ENCODE measurements at places on chromosomes 5 and 9.

- no peak for DNase-seq
Observed at GRCh38 chr9:82424599-82425120, 436.1 kb downstream of the SPATA31D1 start.

- DNase-seq: no peak
Observed at GRCh38 chr9:78905387-78905786, 608.5 kb downstream of the PSAT1 start.

- DNase-seq: no peak
Observed at GRCh38 chr9:13351778-13352386, 72.4 kb upstream of the MPDZ start.

DNA sequence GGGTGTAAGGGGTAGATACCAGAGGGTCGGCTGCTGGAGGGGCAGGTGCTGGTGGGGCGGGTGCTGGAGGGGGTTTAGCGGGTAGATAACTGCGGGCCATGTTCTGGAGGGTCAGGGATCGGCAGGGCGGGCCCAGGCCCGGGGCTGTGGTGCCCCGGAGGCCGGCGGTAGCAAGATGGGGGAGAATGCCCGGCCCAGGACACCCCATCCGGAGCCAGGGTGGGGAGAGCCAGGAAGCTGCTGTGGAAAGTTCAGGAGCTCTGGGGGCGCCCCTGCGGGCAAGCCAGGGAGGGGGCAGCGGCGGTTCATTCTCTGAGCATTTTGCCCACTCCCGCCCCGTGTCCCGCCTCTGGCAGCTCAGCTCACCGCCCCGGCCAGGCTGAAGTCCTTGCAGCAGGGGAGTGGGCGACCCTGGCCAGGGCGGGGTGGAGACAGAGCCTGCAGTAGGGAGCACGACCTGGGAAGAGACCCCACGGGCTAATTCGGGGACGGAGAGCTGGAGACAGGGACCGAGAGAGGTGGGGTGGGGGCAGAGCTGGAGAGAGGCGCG lies 538 bp downstream of the PRRT1B start:
- DNase-seq: no peak

DNA sequence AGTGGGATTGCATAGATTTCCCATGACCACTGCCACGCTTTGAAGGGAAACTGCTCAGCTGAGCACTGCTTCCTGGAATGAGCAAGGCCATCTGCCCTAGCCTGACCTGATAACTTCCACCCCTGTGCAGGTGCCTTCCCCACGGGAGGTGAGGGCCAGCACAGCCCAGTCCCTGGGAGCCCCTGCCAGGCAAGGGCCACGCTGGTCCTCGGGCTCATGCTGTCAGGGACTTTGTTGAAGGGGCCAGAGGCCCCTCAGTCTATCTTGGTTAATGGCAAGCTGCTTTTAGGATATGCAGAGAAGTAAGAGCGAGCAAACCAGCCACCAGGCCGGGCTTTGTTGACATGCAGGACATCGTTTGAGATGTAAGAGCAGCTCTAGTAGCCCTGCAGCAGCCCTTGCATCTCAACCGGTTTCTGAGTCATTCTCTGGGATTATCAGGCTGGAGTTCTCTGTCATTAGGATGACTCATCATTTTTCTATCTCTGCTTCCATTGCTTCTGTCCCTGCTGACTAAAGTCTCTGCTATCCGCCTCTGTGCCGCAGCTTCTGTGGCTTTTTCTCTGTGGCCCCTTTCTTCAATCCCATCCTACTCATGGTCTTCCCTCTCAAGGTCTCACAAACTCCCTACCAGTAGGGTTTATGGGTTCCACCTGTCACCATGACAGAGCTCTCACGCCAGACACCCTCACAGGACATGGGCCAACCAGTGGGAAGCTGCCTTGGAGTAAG lies 30.6 kb upstream of the IQGAP2 start:
- no peak for DNase-seq

GRCh38 chr5:139668064-139668880 lies 20.1 kb downstream of the CXXC5 start:
- no peak for DNase-seq

GRCh38 chr5:29161399-29162291 lies 2031.8 kb upstream of the CDH6 start:
- DNase-seq: no peak

- DNase-seq: no peak
Observed at GRCh38 chr5:127210042-127210441, 80.6 kb upstream of the MEGF10 start.

DNA sequence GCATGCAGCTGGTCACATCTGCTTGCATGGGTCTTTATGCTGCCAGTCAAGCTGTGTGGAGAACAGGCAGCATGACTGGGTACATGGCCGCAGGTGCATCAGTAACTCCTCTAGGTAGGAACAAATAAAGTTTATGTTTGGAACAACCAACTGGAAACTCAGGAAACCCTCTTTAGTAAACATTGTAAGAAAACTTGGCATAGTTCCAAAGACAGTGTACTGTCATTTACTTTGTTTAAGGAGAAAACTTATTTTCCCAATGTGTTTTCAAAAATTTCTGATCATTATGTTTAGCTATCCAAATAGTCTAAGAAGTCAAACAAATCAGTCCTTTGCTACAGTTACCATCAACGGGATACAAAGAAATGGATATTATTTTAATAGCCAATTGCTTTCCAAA lies 386.0 kb downstream of the CHSY3 start:
- DNase-seq: no peak

DNA sequence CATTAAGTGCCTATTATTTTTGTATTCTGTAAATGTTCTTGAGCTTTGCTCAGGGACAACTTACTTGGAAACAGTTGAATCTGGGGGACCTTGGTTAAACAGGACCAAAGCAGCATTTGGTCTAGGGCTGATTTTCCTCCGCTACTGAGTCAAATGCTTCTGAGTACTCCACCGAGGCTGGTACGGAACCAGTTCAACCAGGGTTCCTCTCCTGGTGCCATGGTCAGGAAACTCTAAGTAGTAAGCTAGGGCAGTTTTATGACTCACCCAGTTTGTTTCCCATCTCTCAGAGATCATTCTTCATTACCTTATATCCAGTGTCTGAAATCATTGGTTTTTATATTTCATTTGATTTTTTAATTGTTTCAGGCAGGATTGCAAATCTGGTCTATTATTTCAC lies 111.9 kb upstream of the TNFAIP8 start:
- no peak for DNase-seq

DNA sequence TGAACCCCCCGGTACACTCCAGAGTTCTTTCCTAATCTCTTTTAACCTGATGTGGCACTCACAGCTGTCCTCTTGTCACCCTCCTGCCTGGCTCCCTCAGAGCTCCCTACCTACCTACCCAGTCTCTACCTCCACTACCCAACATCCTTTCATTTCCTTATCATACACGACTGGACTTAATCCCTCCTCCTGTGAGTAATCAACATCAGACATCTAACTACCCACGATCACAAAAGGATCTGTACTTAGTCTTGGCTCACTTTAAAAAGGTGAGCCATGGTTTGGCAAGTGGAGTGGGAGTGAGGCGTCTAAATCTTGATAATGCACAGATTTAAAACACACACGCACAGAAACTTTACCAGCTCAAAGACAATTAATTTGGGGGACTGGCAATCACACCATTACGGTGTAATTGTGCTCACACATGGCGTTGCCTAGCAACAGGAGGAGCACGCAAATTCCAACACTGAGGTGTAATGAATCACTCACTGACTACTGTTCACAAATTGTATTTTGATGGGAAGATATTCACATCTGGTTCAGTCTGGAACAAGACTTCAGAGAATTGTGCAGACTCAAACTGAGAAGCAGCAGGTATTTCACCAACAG lies 235.9 kb downstream of the EPB41L4A start:
- DNase-seq: no peak

DNA sequence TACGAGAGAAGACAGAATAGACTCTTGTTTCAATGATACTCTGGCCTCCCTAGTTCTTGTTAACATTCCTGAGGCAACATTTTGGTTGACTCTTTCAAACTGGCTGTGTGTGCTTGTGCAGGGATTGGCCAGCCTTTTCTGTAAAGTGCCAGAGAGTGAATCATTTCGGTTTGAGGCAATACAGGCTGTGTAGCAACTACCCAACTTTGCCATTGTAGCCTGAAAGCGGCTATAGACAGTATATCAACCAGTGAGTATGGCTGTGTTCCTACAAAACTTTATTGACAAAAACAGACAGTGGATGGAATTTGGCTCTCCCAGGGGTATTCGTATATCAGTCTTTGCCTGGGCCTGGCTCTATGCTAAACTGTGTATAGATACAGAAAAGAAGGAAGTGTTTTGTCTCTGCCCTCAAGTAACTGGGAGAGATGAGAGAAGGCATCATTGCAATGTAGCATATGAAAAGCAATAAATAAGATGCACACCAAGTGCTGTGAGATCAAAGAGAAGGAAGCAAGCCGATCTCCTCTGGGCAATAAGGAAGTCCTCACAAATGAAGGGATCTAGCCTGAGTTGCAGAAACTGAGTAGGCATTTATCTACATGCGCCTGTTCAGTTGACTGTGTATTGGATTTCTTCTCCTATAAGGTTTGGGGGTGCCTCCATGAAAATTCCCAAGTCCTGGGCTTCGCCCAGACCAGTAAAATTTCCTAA lies 568.0 kb upstream of the KLF4 start:
- DNase-seq: no peak

DNA sequence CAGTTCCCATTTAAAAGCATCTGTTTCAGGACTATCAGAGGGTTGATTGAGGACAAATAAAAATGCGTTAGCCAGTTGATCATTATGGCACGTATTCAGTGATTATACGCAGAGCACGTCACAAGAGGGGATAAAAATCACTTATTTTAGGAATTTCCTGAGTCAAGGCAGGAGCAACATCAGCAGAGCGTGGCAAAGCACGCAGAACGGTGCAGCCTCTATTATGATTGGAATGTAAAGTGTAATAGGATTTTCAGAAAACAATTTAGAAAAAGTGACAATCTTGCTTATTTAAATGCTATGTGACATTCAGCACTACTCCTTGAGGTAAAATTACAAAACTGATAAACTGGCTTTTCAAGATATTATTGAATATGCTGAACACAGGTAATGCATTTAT lies 413.6 kb upstream of the DAP start:
- no peak for DNase-seq

GRCh38 chr9:125747053-125747764 lies at the start of gene PBX3:
Gene PBX3 (plus strand): TSS chr9:125747373.
- no peak for DNase-seq

DNA sequence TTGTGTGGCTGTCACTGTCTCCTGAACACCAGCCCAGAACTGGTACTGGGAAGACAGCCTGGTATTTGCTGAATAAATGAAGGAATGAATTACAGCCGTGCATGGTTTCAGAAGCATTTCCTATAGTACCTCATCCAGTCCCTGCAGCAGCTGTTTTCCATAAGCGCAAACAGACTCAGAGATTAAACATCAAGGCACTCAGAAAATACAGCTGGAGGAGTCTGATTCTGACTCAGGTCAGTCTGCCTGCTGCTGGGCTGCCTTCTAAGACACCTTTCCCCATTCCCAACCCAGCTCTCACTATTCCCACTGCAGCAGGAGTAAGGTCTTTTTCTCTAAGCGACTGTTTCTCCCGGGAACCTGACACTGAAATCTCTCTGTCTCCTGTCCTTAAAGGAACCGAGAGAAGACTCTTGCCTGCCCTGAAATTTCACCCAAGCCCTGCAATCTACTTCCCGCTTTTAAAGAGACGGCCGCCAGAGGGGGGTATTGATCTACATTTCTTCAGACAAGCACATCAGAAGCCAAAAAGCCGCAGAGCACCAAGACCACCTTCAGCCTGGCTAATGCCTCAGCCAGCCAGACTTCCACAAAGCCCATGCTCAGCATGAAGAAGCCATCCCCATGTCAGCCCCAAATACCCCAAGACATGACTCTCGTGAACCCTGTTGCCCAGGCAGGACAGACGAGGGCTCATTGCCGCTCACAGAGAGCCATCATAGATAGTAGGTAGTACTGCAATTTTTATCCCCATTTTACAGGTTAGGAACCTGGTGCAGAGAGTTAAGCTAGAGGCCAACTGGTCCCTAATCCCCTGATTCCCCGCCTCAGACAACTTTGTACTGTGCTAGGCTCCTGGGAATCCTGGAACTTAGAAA lies 5.4 kb upstream of the FOXI1 start:
- peak; percentile 10 for DNase-seq

DNA sequence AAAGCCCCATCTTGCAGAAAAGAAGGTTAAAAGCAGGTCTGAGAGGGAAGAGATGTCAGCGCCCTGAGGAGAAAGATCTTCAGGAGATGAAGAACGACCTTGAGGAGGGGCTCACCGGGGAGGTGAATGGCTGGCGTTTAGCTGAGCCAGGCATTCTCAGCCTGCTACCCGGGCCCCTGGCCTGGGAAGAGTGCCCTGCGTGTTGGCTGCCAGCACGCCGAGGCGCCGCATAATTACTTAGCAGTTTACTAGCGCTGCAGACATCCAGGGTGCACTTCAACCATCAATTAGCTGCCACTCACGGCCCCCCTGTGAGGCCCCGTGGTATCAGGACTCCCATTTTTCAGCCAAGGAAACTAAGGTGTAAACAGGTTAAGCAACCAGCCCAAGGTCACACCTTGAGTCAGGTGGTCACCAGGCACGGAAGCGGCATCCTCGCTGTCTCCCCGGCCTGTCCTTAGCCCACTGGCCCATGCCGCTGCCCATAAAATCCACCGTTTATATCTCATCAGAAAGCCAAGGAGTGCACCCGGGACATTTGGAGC lies 551.9 kb downstream of the BNC2 start:
- DNase-seq: no peak

DNA sequence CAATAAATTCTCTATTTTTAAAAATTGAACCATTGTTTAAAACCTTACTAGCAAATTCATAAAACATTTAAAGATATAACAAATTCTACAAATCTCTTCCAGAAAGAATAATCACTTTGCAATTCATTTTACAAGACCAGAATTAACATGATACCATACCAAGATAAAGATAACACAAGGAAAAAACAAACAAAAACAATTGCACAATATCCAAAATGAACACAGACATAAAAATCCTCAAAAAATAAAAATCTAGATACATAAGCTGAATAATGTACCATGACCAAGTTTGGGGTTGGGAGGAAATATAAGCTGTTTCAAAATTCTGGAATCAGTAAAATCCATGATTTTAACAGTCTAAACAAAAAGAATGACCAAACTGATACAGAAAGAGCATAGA lies 11.1 kb downstream of the CCNG1 start:
- DNase-seq: no peak

DNA sequence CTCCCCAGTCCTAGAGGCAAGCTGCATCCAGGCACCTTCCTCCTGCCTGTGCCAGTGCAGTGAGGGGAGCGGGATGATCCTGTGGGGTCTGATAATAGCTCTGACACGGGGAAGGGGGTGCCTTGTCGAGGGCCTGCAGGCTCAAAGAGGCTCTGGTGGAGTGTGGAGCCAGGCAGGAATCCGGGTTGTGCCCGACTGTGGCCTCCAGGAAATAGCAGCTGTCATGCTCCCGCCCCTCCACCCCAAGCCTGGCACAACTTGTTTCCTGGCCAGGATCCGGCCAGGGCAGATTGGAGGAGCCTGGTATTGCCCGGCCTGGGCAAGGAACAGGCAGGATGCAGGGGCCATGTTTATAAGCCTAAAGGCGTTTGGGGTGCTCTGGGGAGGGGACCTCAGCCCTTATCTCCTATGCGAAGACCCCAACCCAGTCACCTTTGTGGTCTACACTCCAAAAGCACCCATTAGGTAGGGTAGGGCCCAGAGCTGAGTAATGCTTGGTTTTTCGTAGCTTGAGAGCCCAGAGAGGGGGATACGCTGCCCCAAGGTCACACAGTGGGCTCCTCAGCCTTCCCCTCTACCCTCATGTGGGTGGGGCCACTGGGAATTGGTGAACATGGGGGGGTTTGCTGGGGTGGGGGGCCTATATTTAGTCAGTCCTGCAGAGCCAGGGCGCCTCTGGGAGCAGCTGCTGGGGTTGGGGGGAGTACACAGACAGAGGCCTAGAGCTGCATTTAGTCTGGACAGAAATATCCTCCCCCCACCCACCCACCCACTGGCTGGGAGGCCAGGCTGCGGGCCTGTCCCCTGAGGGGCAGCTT lies 12.2 kb downstream of the CXXC5 start:
- no peak for DNase-seq

Measured in stimulated activated CD8-positive, alpha-beta memory T cell treated with anti-CD3 and anti-CD28 coated beads, Interleukin-4, amount 100 ng/mL, for 1 hour (primary cell).